ENCODE measurements at places on chromosomes 12 and 14. TPM values are rescaled to one million over a fixed set of nuclear protein-coding genes. Genes with fewer than 3 reads are reported as not detected.

DNA sequence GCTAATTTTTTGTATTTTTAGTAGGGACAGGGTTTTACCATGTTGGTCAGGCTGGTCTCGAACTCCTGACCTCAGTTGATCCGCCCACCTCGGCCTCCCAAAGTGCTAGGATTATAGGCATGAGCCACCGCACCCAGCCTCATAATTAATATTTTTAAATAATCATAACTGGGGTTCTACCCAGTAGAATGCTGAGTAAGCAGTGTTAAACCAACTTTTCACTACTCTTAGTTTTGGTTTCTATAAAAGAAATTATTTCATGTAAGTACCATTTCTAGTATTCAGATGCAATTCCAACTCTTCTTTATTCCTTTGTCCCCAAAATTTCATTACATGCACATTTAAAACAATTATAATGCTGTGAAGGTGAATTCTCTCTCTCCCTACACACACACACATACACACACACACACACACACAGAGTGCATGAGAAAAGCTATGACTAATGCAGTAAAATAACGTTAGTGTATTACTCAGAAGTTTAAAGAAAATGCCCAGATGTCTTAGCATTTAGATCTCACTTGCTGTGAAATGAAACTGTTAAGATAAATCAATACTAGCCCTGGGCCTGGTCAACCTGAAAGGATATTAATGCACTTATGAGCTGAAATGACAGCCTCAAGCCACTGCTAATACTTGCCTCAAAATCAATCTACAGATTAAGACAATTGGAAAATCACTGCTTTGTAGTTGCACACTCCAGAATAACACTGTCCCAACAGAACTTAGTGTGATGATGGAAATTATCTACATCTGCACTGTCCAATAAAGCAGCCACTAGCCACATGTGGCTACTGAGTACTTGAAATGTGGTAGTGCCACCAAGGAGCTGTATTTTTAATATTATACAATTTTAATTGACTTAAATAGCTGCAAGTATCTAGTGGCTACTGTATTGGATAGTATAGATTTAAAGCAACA lies 36.0 kb downstream of the PTPN21 start:
- DNase-seq = no peak

- no peak for DNase-seq
Observed at GRCh38 chr14:96239711-96240141, 16.3 kb upstream of the BDKRB1 start.

DNA sequence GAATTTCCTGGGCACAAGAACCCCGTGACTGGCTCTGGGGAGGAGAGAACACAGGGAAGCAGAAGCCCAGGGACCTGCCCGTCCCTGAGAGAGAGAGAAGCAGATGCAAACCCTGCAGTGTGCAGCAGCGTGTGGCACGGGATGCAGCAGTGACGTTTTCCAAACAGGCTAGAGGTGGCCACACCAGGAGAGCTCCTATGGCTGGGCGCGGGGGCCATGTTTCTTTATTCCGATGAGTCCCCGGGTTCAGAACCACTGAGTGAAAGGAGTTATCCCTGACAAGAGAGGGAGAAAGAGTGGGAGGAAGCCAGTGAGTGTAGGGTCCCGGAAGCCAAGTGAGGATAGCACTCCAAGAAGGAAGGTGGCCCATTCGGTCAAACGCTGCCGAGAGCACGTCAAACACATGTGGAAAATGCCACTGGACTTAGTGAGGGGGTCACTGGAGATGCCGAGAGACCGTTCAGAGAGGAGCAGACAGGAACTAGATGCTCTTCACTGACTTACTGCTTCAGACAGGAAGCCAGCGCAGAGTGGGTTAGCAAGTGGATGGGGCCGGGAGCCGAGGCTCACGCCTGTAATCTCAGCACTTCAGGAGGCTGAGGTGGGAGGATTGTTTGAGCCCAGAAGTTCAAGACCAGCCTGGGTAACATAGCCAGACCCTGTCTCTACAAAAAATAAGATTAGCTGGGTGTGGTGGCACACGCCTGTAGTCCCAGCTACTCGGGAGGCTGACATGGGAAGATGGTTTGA lies 123.0 kb downstream of the BCL11B start:
- DNase-seq = no peak

- DNase-seq = no peak
Observed at GRCh38 chr12:127245009-127245408, 1022.0 kb upstream of the TMEM132C start.

The ARHGEF25 gene
- 1.2 TPM for total RNA-seq

GRCh38 chr12:92096346-92097136 lies 49.1 kb downstream of the BTG1 start:
- DNase-seq = peak; percentile 42

GRCh38 chr12:50672158-50672557 lies 91.7 kb upstream of the ATF1 start:
- DNase-seq = no peak

DNA sequence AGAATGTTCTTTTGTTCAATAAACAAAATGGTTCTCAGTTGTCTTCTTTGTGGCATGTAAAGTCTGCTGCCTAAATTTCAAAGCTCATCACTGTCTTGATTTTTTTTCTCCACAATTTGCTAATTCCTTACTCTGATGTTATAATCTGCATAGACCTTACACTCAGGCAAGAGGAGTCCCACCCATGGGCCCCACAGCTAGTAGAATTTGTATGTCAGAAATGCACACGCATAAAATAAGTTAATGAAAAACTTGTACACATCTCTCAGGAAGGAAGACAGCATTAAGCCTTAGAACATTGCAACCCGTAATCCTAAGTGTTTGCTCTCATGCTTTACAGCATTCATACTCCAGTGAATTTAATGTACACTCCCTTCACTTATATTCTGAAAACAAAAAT lies 280.8 kb downstream of the ATXN7L3B start:
- no peak for DNase-seq

DNA sequence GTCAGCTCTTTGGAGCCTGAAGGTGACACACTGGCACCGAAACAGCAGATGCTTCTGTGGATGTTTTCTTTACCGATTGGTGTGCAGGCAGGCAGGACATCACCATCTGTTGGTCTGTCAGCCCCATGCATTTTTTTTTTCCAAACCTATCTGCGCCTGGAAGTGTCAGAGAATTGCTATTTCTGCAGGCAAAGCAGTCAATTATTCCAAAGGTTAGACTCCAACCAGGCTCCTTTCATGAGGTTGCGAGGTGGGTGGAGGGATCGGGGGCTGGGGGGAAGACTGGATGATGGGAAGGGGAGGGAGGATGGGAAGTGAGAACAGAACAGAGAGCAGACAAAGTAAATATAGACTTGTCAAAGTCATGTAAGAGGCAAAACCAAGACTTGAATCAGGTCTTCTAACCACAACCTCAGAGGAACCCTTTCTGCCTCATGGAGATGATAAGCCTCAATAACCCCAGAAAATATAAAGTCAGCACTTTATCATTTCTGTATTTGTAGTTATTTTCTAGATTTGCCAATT lies 117.7 kb downstream of the OTOGL start:
- DNase-seq = no peak

The TAS2R50 gene
- 0.63 TPM for total RNA-seq

The KCNA1 gene
- total RNA-seq = not detected
